ENCODE measurements at places on chromosomes 16 and 17.
A peak's percentile ranks its signal among the peaks of the same experiment; 100 is the strongest.

GRCh38 chr16:24822974-24823373, 22.8 kb upstream of the SLC5A11 start:
- no peak for DNase-seq

- no peak for DNase-seq
Observed at GRCh38 chr17:73532421-73532901, 111.8 kb downstream of the SDK2 start.

- no peak for DNase-seq
Observed at GRCh38 chr16:67250045-67250327, 1.2 kb downstream of the SLC9A5 start.

GRCh38 chr17:61354895-61355874, 44.5 kb upstream of the TBX2 start:
- no peak for DNase-seq

DNA sequence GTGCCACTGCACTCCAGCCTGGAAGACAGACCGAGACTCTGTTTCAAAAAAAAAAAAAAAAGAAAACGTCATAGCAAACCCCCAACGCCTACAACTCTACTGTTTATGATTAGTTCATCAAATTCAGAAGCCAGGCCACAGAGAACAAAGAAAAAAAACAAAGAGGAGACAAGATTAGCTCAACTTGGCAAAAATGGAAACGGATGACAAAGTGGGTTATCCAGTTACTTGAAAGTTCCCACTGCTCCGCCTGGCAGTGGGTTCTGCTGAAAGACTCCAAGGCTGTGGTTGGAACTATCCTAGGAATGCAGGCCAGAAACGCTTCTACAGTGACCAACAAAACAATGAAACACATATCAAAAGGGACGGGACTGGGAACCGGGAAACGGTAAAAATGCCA, 53.1 kb downstream of the MRM3 start:
- peak; percentile 98 for DNase-seq

- DNase-seq: no peak
Observed at GRCh38 chr16:61897657-61898056, 138.6 kb downstream of the CDH8 start.

DNA sequence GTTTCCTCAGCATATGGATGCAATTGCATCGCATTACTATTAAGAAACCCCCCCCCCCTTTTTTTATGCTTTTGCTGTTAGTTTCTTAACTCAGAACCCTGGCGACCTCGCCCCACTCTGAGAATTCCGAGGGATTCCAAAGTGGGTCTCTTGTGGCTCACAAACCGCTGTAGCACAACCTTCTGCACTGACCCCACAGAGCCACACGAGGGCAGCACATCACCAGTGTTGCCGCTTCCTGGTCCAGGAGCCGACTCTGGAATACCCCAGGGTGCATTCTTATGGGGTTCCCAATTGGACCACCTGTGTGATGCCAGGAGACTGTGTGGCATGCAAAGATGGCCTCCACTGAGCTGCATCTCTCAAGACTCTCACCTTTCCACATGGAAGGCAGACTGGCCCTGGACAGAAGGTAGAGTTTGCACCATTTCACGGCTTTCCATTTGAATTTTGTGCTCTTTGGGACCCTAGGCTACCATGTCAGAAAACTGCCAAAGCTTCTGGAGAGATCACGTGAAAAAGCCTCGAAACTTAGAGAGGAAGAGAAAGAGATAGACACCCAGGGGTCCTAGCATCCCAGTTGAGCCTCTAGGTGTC, 432.7 kb upstream of the ASIC2 start:
- DNase-seq: no peak

- DNase-seq: no peak
Observed at GRCh38 chr17:56426901-56427300, 166.6 kb upstream of the NOG start.

DNA sequence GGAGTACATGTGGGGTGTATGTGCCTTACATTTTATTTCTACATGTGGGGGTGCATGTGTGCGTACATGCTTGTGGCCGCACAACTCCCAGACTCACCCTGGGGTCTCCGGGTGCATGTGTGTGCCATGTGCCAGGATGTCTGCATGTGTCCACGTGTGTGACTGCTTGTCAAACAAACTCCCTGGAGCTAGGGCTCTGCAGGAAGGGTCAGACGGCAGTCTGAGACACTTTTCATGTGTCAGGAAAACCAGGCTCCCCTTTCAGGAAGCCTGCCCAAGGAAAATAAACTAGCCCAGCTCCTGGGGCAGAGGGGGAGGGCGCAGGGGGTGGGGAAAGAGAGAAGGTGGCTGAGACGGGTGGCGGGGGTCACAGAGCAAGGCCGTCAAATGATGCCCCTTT, 44.7 kb downstream of the FZD2 start:
- no peak for DNase-seq

DNA sequence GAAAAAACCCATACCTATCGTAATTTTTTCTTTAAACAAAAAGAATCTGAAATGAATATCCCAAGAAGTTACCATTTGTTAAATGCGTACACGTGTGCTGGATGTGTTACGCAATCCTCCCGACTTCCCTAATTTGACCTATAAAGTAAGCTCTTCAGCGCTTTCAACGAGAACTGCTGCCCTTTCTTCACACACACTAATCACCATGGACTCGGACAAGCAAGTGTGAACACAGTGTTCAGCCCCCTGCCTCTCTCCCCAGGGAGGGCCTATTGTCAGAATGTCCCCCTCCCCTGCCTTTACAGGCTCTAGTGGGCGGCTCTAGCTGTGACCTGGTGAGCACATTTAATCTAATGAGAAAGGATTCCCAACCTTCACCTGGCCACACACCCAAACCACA, 216.1 kb downstream of the CEP112 start:
- DNase-seq: no peak

DNA sequence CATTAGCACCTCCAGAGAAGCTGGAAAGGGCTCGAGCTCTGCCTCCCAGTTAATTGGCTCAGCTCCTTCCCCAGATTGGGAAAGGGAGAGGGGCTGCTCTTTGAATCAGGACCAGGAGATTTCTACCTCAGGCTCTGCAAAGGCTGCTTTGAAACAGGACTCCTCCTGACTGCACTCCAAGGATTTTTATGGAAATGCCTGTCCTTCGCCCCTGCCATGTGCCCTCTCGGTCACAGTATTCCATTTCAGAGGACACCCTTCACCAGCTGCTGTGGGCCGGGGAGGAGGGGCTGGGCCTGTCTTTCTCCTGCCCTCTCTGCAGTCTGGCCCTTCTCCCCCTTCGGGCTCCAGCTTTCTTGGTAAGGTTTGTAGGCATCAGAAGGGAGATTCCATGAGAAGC, 13.6 kb downstream of the MRM1 start:
- no peak for DNase-seq

DNA sequence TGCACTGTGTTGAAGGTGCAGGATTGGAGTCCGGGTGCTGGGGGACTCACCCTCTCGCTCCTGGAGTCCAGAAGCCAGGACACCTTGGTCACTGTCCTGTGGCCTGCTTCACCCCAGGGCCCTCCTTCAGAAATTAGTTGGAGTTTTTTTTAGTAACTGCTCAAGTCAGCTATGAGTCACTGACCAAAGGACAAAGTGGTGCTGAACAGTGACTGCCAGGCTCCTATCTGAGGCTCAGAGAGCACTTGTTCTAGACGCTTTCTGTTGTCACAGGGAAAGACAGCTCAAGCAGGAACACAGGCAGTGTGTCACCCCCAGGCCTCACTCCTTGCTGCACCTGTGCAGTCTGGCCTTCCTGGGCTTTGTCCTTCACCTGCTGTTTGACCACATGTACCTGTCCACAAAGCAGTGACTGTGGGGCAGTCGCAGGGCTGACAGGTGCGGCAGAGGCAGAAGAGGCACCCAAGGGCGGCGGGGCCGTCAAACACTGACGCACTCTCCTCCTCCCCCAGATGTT, 4.1 kb upstream of the FAAP100 start:
- DNase-seq: peak; percentile 22

- no peak for DNase-seq
Observed at GRCh38 chr17:61073131-61073530, 326.5 kb upstream of the TBX2 start.

- no peak for DNase-seq
Observed at GRCh38 chr16:58026139-58026704, 668 bp downstream of the MMP15 start.

DNA sequence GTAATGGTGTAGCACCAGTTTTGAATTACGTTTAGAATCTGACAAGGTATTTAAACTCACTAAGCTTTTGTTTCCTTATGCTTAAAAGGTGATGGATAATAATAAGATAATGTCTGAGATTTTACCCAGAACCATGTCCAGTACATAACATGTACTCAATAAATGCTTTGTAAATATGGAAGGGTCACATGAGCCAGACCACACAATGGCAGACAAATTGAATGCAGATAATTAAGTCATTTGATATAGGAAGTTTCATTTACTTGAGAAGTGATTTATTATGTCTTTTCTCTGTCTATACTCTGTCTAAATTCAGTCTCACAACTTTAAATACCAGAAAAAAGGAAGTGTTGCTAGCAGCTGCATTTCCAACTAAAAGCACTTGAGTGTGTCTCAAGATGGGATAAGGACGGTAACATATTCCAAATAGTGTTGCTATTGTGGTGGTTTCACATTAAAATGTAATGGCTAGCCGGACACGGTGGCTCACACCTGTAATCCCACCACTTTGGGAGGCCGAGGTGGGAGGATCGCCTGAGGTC, 52.5 kb upstream of the DHX40 start:
- no peak for DNase-seq

DNA sequence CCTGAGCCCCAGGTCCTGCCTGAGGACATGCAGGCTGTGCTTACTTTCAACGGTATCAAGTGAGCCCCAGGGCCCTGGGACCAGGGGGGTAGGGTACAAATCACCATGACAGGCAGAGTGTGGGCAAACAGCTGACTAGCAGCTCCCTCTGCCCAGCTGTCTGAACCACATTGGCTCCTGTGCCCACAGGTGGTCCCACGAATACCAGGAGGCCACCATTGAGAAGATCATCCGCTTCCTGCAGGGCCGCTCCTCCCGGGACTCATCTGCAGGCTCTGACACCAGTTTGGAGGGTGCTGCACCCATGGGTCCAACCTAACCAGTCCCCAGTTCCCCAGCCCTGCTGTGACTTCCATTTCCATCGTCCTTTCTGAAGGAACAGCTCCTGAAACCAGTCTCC, 10.0 kb downstream of the SLC46A1 start:
- DNase-seq: no peak

DNA sequence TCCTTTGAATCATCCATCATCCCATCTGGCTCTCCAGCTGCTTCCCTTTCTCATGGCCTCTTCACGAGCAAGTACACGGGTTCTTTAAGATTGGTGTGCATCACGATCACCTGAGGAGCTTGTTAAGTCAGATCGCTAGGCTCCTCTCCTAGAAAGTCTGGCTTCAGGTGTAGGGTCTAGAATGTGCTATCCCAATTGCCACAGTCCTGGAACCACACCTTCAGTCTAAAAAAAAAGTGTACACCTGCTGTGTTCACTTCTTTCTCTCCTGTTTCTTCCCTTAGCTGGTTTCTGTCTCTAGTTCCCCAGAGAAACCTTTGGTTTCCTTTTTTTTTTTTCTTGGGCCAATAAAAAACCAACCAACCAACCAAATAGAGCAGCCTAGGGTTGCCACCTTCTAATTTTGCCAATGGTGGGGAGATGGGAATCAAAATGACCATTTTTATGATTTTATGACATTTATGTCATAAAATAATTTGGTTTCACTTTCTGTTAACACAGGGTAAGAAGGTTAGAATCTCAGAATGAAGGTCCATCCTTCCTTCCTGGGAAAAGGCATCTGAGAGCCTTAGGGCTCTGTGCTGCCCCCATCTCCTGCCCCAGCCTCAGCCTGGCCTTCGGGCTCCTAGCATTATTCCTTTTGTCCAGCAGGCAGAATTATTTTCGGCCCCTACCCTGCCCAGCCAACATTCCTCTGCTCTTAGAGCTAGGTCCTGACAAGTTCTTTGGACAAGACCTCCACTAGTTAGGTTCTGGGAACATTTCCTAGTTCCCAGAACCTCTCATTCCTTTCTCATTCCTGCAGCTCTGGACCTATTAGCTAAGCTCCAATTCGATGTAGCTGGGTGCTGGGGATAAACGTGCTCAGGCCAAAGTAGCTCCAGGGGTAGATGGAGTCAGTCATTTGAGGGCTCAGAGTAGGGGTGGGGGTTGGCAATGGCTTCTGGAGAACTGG, 1.9 kb upstream of the GGT6 start:
- DNase-seq: no peak
